Ureter (tissue), 1 donor: ENCODE measurements at places on chromosomes 7 and 10. TPM values are rescaled to one million over a fixed set of nuclear protein-coding genes. Genes with fewer than 3 reads are reported as not detected.

HECW1 gene
- total RNA-seq, result 1.3 TPM

FAM25A gene
- total RNA-seq, result not detected

TRIM24 gene
- total RNA-seq, result 44.1 TPM

TAS2R4 gene
- total RNA-seq, result 4.7 TPM

CALHM1 gene
- total RNA-seq, result not detected

IFIT5 gene
- total RNA-seq, result 17.4 TPM

DTX2 gene
- 67.8 TPM for total RNA-seq

SPDYE2 gene
- 0.52 TPM for total RNA-seq

DNA sequence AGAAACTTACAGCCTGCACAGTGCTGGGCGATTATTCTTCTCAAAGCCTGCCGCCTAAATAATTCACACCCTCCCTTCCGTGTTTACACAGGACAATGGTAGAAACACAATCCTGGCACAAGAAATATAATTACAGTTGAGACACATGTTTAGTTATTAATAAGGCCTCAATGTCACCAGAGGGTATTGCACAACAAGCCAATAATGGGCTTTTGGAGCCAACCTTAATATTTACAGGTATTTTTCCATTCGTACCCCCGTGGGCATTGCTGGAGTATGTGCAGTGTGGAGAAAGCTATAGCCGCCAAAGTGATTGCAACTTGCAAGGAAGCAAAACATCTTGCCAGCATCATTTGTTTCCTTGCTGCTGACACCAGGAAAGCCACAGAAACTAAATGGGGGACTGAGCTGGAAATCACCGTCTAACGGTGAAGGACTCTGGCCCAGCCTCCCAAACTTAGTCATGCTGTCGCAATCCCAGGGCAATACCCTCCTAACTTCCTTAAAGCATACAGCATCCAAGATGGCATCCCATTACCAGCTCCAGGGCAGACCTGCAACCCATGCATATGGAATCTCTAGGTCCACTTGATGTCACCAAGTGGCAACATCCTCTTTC lies 8.6 kb downstream of the CALN1 start:
- no peak for DNase-seq

- peak; percentile 34 for DNase-seq
These were observed 5.1 kb downstream of the ELFN1 start for GRCh38 chr7:1675036-1675671.

GRCh38 chr10:104582602-104582951 lies 58.5 kb upstream of the SORCS3 start:
- DNase-seq, result no peak

- DNase-seq, result no peak
These were observed 17.5 kb upstream of the TEX36 start for GRCh38 chr10:125700355-125700911.

DNA sequence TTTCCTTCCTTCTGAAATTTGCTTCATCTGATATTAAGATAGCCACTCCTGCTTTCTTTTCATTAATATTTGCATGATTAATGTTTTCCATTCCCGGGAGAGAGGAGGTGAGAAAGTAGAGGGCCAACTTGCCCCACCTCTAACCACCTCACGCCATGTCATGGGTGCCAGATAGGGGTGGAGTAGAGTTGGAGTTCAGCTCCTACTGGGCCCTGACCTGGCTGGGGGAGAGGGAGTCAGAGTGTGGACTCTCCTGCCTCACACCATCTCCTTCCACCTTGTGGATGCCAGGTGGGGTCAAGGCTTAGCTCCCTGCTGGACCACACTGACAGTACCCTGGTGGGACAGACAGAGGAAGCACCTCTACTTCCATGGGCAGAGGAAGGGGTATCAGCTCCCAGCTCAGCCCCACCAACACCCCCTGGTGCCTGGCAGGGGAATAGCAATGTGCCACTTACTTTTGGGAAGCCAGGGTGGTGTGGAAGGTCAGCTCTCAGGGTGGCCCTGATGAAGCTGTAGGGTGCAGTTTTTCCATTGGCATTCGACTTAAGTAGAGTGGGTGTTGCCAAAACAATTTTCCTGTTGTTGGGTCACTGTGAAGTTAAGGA lies 28.0 kb downstream of the CHST12 start:
- no peak for DNase-seq

DNA sequence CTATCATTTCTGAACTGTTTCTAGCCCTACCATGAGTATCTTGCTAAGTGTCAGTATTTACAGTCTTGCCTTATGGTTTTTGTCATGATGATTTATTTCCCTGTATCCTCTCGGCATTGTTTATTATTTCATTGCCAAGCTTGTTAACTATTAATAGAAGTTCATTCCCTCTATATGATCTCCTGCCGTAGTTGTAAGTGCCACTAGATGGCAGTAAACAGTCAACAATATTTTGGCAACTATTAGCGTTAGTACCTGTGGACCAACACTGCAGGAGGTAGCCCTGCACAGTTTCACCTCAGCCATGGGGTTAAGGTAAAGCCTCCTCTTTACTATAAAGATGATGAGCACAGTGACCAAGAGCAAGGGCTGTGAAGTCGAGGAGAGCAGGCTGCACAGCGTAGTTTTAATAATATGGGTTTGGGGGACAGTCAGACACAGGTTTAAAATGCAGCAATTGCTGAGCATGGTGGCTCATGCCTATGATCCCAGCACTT lies 26.1 kb upstream of the CCNJ start:
- DNase-seq, result no peak

- no peak for DNase-seq
These were observed 263.5 kb downstream of the ZEB1 start for GRCh38 chr10:31582365-31583052.
